ENCODE measurements at places on chromosomes 6 and 20.

DNA sequence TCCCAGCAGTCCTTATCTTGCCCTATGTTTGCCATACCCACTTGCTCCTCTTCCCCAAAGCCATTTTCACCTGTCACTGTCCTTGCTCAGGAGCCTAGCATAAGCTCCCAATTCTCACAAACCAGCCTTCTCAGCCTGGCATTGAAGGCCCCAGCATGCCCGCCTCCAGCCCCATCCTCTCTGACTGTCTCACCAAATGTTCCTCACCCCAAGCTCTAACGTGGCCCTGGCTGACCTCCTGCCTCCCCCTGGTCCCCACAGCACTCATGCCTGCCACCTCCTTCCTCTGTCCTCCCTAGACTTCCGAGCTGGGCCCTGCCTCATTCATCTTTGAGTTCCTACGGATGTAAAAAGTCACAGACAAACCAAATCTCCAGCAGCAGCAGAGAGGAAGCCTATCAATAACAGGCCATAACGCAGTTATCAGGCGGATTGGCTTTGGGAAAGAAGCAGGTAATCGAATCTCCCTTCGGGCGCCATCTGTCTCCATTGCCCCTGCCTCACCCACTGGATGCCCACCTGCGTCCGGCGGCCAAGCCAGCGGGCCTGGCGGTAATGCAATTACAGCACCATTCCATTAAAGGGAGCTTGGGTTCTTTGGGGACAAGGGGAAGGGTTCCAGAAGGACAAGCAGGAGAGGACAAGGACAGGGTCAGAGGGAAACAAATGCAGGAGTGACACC is 104.4 kb downstream of the MRPL14 start:
- DNase-seq = no peak

GRCh38 chr20:49313283-49313682 is 35.4 kb upstream of the ZNFX1 start:
- peak; percentile 46 for DNase-seq

DNA sequence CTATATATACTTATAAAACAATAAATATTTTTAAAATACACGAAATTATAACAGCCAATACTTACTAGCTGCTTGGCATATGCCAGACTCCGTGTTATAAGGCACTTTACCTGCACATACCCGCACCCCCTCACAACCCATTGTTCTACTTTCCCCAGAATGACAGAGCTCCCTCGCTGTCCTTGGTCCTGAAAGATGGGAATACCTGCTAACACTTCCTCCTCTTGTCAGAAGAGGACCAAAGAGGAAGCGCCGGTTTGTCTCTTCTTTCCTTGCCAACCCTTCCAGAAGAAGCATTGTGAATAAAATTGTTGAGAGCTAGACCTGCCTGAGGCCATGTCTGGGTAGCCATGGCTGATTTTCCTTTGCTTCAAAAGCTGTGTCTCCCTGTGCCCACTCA is 149.3 kb downstream of the PTPRT start:
- no peak for DNase-seq

- no peak for DNase-seq
These were observed 39.4 kb downstream of the TOX2 start for GRCh38 chr20:43953919-43954592.

DNA sequence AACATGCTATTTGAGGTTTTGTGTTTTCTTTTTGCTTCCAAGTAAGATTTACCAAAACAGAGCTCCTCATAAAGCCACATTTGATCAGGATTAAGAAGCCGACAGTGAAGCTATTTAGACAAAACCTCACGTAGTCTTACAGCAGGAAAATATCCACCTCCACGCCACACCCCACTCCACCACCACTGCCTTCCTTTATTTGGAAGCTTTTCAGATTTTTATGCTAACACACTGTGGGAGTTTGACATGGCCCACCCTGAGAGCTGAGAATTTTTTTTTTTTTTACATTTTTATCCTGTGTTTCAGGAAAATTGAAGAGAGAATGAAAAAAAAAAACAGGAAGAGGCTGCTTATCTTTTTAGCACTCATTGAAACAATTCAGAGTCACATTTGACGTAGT is 104.8 kb upstream of the MC3R start:
- DNase-seq = no peak

- no peak for DNase-seq
These were observed 19.0 kb downstream of the TMEM244 start for GRCh38 chr6:129842137-129842536.

- peak; percentile 90 for DNase-seq
These were observed 8.3 kb downstream of the CEP250 start for GRCh38 chr20:35463455-35464300.

- DNase-seq = no peak
These were observed 5.6 kb upstream of the BLOC1S5 start for GRCh38 chr6:8069631-8070284.

DNA sequence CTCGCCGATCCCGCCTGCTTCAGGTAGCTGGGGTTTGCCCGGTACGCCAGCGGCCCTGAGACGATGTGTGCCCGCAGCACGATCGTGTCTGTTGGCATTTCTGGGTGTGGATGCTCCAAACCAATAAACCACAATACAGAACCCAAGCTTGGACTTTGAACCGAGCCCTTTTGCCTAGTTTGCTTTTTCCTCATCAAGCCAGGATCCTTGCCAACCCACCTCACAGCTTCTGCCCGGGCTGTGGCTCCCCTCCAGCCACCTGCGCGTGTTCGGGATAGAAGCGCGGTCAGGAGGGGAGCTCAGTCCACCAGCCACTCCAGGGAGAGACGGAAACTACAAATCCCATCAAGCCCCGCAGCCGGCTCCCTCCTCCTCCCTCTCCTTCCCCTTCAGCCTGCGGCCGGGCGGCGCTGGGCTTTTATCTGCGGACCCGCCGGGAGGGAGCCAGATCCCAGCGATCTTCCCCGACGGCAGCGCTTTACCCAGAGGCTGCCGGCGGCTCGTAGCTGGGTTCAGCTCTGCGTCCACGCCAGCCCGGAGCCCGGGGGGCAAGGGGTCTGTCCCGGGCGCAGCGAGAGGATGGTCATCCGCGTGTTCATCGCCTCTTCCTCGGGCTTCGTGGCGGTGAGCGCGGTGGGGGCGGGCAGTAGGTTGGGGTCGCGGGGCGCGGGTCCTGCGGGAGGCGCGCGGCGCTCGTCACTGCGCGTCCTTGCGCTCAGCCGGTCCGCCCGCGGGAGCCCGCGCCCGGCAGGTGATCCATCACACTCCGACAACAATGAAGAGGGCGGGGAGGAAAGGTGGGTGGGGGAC is at the start of gene SH3BGRL2:
TSS of gene SH3BGRL2 (plus strand) at position 447 of the 810 bp plus-strand sequence. CDS start at position 580, 133 bp downstream.
- DNase-seq = peak; percentile 94

GRCh38 chr6:30726506-30727413 is 6.6 kb downstream of the TUBB start:
- DNase-seq = no peak

- no peak for DNase-seq
These were observed 51.4 kb downstream of the IBTK start for GRCh38 chr6:82196161-82196560.

DNA sequence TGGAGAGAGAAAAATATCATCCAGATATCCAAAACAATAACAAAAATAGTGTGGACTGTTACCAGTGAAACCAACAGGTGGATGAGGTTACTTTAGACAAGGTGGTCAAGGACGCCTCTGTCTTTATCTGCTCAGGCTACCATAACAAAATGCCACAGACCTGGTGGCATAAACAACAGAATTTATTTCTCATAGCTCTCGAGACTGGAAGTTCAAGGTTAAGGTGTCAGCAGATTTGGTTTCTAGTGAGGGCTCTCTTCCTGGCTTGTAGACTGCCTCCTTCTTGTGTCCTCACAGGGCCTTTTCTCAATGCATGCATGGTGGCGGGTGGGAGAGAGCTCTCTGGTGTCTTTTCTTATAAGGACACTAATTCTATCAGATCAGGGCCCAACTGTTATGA is 21.1 kb upstream of the LBP start:
- no peak for DNase-seq

DNA sequence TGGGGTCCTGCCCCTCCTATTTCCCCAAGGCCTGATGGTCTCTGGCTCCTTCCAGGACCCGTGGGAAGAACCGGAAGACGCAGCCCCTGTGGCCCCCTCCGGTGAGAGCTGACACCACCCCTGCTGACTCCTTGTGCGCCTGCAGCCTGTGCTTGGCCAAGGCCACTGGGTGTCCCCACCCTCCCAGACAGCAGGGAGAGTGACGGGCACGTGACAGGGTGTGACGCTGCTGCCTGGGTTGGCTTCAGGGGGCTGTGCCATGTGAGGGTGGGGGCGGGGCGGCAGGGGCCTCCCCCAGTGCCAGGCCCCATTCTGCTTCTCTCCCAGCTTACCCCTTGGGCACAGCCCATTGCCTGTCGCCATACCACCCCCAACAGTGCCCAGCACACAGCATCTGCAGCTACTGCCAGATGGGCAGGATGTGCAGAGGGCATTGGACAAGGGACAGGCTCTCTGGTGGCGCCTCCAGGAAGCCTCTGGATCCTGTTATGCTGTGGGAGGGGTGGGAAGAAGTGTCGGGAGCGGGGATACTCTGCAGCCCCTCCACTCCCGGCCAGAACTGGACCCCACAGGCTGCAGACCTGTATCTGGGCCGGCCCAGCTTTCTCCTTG is 2.9 kb downstream of the BIRC7 start:
- no peak for DNase-seq

- no peak for DNase-seq
These were observed 108.2 kb downstream of the SASH1 start for GRCh38 chr6:148450866-148451265.

- DNase-seq = no peak
These were observed 213.6 kb downstream of the RNGTT start for GRCh38 chr6:88749849-88750248.

- DNase-seq = no peak
These were observed 7.8 kb upstream of the PNISR start for GRCh38 chr6:99432877-99433276.

DNA sequence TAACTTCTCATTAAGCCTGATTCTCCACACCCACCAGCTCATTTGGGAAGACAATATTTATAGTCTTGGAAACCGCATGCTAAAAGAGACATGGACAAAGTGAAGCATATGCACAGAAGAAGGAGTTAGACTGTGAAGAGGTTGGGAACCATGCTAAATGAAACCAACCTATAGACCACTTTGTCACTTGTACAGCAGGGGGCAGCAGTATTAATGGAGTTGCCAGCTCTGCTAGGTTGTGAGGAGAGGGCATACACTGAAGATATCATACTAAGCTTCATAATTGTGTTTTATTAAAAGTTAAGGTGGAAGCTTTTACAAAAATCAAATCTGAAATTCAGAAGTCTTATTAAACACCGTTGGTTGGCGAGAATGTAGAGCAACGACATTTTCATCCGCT is 38.3 kb upstream of the HMGCLL1 start:
- DNase-seq = peak; percentile 11

DNA sequence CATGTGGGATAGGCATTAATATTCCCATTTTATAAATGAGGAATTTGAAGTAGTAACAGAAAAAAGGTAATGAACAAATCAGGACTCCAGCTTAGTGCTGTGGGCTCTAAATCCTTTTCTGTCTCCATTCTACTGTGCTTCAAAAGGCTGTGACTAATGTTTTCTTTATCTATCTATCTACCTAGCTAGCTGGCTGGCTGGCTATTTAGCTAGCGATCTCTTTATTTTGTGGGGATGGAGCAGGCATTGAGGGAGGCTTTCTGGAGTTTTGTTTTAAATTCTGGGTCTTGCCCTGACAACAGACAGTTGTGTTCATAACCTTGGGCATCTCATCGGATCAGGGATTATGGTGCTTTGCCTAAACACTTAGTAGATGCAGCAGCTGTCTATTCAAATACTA is 139.2 kb downstream of the SOX4 start:
- no peak for DNase-seq

GRCh38 chr6:46234156-46234556 is 63.4 kb upstream of the ENPP5 start:
- no peak for DNase-seq

All from G401 (cell line).